ENCODE measurements at places on chromosomes 5 and 9.
A peak's percentile ranks its signal among the peaks of the same experiment; 100 is the strongest.

DNA sequence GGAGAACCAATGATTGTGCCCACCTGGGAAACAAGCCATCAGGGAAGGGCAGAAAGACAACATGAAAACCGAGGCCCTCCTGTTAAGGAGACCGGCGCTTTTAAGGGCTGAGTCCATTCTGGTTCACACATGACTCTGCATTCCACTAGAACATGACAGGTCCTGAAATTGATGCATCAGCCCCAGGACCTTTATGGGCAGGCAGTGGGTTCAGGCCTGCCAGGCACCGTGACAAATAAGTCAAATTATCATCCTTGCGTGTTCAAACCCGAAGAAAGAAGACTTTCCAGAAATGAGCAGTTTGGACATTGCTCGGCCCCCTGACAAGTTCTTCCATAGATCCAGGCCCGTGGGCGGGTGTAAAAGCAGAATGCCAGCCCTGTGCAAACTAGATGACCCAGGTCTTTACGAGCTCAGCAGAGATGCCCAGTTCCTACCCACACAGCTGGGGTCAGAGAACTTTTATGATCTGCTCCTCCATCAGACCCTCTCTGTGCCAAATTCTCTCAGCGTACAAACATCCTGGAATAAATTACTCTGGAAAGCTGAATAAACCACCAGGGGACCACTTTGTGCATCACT lies 295.5 kb upstream of the WWC1 start:
- DNase-seq: no peak

DNA sequence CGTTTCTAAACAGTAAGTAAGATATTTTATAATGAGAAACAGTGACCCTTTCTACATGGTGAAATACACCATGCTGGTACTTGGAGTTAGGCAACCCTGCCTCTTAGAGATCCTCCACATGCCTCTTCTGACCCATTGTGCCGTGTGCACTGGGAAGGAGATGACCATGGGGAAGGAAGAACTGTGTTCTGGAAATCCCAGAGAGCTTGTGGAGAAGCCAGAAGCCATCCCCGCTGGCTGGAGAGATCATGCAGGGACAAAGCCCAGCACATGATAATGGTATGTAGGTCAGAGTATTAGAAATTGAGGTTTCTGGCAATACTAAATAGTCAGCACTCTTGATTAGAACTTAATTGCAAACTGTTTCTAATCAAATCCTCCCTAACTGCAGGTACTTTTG lies 307.3 kb downstream of the FBXL7 start:
- DNase-seq: no peak

- DNase-seq: no peak
Observed at GRCh38 chr5:107631805-107632362, 38.9 kb downstream of the EFNA5 start.

DNA sequence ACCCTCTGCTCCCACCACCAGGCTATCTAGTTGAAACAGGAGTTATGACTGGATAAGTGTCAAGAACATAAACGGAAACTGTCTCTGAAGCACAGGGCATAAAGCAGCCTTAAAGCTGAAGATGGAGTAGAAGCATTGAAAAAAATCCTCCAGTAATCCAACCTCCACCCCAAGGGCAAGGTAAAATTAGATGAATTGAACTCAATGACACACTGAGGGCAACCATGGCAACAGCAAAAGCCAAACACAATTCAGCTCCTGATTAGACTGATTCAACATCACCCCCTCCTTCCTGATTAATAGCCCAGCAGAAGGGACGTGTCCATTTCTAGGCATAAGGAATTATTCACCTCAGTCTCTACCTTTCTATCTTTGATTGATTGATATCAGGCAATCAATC lies 183.2 kb upstream of the MAP3K1 start:
- no peak for DNase-seq

- DNase-seq: no peak
Observed at GRCh38 chr9:8096091-8096490, 296.5 kb upstream of the DMAC1 start.

- DNase-seq: no peak
Observed at GRCh38 chr9:134758949-134759607, 117.5 kb downstream of the COL5A1 start.

DNA sequence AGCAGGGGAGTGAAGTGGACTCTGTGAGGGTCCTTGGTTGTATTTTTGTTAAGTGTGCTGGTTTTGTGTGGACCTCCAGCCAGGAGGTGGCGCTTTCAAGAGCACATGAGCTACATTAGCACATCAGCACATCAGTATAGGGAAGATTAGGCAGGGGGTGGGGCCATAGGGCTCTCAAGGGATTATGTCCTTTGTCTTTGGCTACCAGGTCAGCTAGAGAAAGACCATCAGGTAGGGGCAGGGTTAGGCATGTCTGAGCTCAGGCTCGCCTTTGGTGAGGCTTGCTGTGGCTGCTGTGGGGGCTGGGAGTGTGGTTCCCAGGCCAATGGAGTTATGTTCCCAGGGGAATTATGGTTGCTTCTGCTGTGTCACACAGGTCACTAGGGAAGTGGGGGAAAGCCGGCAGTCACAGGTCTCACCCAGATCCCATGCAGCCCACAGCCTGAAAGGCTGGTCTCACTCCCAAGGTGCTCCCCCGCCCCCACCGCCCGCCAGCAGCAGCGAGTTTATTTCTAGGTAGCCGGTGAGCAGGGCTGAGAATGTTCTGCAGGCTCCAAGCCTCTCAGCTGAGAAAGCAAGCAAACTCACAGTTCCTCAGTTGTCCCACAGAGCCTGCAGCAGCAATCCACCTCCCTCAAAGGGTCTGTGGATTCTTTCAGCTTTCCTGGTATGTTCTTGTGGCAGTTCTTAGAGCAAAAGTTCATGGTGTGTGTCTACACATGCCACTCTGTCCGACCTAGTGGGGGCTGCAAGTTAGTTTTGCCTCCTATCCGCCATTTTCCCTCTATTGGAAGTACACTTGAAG lies 13.7 kb downstream of the OR1J1 start:
- peak; percentile 21 for DNase-seq

- DNase-seq: no peak
Observed at GRCh38 chr5:151595411-151595826, 4.3 kb upstream of the FAT2 start.

GRCh38 chr5:31131381-31131891 lies 62.0 kb upstream of the CDH6 start:
- DNase-seq: no peak

GRCh38 chr5:175863316-175863715 lies 8.1 kb upstream of the CPLX2 start:
- DNase-seq: no peak

DNA sequence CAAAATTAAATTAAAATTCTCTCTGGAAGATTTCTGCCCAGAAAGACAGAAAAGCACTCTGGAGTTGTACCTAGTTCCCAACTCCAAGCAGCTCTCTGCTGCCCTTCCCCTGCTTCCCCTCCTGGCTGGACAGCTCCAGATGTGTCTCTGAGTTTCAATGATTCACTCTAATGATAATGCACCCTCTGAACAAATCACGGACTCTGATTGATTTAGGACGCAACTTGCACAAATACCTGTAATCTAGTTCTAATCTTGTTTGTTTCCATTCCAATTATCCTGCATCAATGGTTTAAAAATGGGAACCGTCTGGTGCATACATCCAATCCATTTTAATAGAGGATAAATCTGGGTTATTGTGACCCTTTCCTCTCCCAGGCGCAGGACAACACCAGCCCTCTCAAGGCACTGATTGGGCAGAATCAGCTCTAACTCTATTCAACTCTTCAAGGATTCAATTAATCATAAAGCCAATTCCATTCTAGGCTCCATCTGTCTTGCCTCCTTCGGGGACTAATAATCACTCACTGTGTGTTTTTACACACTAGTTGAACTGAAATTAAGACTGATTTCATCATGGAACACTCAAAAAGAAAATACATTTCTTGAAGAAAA lies 111.2 kb upstream of the LRRTM2 start:
- DNase-seq: no peak

DNA sequence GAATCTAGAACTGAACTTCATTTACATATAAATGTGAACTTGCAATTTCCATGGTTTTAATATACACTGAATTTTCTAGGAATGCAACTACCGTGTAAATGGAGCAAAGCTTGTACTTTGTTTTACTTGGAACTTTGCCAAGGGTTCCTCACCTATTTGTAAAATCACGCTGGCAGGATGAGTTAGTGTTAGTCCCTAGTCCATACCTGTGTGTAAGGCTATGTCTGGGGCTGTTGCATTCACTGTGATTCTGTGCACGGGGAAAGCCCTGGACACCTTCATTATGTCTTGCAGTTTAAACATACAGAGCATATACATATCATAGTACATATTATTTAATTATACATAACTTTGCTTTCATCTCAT lies 119.9 kb downstream of the PAX5 start:
- no peak for DNase-seq

GRCh38 chr5:31047621-31048020 lies 145.9 kb upstream of the CDH6 start:
- no peak for DNase-seq

GRCh38 chr5:146340260-146341081 lies 1.8 kb downstream of the POU4F3 start:
- no peak for DNase-seq

DNA sequence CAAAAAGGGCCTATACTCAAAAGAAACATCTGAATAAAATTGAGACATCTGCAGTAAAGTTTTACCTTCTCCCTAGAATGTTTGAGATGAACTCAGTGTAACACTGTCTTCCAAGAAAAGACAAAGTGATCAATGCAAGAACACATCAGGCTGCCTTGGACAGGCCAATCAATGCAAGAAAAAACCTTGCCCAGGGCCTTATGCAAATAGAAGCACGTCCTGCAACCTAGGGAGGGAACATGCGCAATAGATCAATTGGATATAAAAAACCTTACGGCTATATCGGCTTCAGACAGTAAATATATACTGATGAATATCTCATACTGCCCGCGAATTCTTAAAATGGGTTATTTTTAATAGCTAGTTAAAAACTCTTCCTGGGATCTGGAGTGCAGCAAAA lies 66.4 kb upstream of the POU5F2 start:
- no peak for DNase-seq

DNA sequence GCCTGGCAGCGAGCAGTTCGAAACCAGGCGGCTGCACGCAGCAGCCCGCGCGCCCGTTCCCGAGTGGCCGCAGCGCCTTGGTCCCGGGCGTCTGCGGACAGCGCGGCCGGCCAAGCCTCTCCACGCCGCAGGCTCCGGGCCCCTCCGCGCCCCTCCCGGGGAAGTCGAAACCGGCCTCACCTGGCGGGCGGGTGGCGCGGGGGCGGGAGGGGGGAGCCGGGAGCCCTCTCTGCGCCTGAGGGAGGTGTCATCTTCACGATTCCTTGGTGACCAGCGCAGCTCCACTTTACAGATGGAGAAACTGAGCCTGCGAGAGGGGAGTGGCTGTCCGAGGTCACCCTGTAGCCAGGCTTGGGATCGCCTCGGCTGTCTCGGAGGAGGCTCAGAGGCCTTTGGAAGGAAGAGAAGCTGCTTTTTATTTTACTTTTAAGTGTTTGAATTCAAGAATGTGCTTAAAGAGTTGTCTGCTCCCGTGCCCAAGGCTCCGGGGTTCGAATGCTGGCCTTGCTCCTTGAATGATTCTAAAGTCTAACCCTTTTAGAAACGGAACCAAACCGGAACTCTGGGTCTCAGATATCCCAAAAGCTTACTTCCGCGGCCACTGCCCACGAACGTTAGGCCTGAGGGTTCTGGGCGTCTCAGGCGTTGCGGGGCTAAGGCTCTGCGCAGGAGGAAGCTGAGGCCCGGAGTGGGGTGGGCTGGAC lies 662 bp downstream of the SUSD3 start:
- no peak for DNase-seq

- DNase-seq: no peak
Observed at GRCh38 chr5:58317808-58318207, 142.1 kb downstream of the PLK2 start.

DNA sequence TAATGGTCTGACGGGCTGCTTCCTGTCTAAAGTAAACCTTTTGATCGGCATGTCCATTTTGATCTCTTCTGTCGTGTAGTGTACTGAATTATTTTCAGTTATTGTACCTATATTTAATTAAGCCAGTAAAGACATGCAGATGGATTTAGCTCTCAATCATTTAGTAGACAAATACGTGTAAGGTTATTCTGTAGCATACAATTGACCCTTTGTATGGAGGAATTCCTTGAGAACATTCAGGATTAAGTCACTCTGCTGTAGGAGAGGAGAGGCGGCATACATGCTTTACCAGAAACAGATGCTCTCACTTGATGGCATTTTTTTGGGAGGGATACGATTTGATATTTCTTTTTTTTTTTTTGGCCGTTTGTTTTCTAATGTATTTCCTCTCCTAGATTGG lies 141.0 kb downstream of the PBX3 start:
- DNase-seq: no peak

- DNase-seq: no peak
Observed at GRCh38 chr9:95029288-95029687, 288.2 kb downstream of the FANCC start.

- no peak for DNase-seq
Observed at GRCh38 chr5:432201-432927, 10.6 kb upstream of the EXOC3 start.

DNA sequence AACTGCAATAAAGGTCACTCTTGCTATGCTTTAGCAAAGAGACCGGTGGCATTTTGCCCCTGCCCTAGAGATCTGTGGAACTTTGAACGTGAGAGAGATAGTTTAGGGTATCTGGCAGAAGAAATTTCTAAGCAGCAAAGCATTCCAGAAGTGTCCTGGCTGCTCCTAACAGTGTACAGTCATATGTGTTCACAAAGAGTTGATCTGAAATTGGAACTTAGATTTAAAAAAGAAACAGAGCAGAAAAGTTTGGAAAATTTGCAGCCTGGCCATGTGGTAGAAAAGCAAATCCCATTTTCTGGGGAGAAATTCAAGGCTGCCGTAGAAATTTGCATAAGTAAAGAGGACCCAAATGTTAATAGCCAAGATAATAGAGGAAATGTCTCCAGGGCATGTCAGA lies 169.2 kb downstream of the FGF1 start:
- no peak for DNase-seq

DNA sequence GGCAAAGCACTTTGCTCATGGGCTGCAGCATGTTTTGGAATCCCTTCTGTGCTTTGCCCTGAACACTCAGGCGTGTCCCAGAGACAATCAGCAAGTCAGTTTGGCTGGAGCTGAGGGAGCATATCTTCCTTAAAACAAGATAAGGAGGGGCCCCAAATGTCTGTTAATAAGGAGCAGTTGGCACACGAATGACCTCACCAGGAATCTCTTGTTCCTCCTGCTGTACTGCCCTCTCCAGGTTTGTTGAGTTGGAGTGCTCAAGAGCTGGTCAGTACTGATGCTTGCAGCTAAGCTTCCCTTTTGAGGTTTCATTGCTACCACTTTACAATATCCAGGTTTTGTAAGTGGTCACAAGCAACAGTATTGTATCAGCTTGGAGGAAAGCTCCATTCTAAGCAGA lies 101.3 kb upstream of the EGFLAM start:
- no peak for DNase-seq

DNA sequence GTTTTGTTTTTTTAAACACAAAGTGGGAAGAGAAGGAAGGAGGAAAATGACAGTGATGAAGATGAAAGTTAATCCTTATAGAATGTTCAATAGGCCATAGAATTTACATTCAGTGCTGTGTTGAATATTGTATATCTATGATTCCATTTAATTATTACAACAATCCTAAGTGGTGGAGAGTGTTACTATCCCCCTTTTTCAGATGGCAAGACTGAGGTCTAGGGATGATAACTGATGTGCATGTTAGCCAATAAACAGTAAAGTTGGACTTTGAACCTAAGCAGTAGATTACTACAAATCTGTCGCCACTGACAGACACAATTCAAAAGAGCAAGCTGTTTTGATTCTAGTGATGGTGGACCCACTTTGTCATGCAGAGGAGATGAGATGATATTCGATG lies 237.9 kb downstream of the ARHGAP26 start:
- no peak for DNase-seq

GRCh38 chr5:167743695-167744464 lies 547.6 kb upstream of the WWC1 start:
- no peak for DNase-seq

Measured in hematopoietic multipotent progenitor cell treated with erythropoietin and hydrocortisone succinate and interleukin-3 and kit ligand, for 17 days (in vitro differentiated cells).